ENCODE measurements at places on chromosomes 7 and 10. TPM values are rescaled to one million over a fixed set of nuclear protein-coding genes. Genes with fewer than 3 reads are reported as not detected.

The DPYSL4 gene
- 5.0 TPM for total RNA-seq

DNA sequence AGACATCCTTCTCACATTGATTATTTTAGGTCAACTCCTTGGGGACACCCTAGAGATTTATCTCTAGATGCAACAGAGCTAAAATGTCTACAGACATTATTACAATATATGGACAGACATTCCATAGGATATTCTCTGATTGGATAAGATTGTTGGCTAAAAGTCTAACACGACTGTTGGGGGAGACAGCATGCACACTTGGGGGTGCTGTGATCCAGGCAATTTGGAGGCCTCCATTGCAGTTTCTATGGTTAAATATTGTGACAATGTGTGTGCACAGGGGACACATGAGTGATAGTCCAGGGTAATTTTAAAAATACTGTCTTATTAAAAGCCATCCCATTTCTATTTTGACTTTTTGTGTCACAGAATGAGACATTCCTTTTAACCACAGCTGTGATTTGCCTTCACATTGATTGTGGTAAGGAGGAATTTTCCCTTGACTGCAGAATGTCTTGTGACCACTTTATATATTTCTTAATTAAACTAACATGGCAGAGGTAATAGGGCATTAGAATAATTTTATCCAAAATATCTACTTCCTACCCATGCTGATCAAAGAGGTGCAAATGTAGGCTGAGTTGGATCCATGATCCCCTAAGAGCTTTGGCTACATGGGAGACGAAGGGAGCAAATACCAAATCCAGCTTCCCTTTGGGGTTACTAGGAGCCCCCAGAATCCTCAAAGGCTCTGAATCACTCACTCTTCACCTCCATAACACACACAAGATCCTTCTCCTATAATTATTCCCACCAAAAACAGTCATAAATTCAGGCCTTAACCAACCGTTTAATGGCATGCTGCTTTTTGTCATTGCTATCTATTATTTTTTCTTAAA, 7.3 kb downstream of the TFPI2 start:
- no peak overlapping the region for H3K4me3 ChIP-seq
- H3K36me3 ChIP-seq, result no peaks in the 10 kb centered on the region
- H3K27ac ChIP-seq, result no peak overlapping the region
- H3K27me3 ChIP-seq, result no peaks in the 10 kb centered on the region
- DNase-seq, result no peak

The WDR91 gene
- total RNA-seq, result 14.9 TPM

DNA sequence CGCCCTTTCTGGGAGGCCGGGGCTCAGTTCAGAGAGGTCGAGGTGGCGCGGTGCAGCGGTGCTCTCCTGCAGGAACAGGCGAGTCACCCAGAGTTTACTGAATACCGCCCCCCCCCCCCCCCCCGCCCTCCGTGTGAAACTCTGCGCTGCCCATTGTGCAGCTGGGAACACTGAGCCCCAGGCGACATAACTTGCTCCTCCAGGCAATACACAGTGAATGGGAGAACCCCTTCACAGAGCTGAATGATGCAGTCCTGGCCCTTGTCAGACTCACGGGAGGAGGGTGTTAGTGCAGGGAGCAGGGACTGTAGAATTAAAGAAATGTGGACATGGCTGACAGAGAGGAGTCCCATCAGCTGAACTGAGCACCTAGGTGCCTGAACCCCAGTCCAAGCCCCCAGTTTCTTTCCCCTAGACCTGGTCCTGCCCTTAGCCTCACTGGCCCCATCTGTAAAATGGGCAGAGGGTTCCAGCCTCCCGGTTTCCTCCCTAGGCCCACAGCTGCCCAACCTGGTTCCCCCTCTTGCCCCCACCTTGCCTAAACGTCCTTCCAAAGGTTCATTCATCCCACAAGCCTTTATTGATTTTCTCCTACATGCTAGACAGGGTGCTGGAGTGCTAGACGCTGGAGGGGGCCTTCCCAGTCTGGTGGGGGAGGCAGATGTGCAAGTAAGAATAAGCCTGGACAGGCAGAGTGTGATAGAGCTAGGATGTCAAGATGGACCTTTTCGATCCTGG, 869 bp upstream of the LOXL4 start:
- H3K4me1 ChIP-seq, result no peaks in the 10 kb centered on the region
- peak overlapping the region; percentile 96 for H3K27ac ChIP-seq
- H3K36me3 ChIP-seq, result no peaks in the 10 kb centered on the region

The SUGCT gene
- total RNA-seq, result 6.3 TPM

The CLRN3 gene
- total RNA-seq, result not detected

- H3K27ac ChIP-seq, result no peak overlapping the region
- H3K4me3 ChIP-seq, result no peak overlapping the region
- H3K36me3 ChIP-seq, result no peaks in the 10 kb centered on the region
- H3K4me1 ChIP-seq, result no peaks in the 10 kb centered on the region
- DNase-seq, result no peak
Measured at GRCh38 chr7:14637968-14638367, 264.6 kb downstream of the DGKB start.

- no peak overlapping the region for H3K4me3 ChIP-seq
- no peaks in the 10 kb centered on the region for H3K27me3 ChIP-seq
- no peaks in the 10 kb centered on the region for H3K36me3 ChIP-seq
- H3K27ac ChIP-seq, result no peak overlapping the region
- no peak for DNase-seq
Measured at GRCh38 chr10:76080991-76081390, 649.6 kb downstream of the LRMDA start.

The CALML5 gene
- not detected for total RNA-seq

- no peak for DNase-seq
- no peak overlapping the region for H3K27ac ChIP-seq
- no peak overlapping the region for H3K4me3 ChIP-seq
- H3K4me1 ChIP-seq, result no peaks in the 10 kb centered on the region
- H3K27me3 ChIP-seq, result no peaks in the 10 kb centered on the region
- no peaks in the 10 kb centered on the region for H3K36me3 ChIP-seq
Measured at GRCh38 chr10:130817046-130817624, 494.4 kb downstream of the TCERG1L start.

DNA sequence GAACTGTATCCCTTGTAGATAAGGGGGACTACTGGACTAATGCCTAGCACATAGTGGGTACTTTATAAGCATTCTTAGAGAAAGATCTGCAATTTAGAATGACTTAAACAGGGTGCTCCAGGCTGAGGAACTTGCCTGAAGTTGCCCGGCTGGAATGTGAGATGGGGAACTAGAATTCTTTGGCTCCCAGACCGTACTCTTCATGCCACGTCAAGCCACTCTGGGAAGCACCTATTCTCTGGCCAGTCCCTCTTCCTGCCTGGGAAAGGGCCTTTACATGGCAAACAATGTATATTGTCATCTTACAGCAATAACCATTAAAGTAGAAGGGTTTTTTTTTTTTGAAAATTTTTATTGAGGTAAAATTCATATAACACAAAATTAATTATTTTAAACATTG, 34.5 kb downstream of the ATXN7L1 start:
- no peak for DNase-seq
- H3K27ac ChIP-seq, result no peak overlapping the region
- no peaks in the 10 kb centered on the region for H3K4me1 ChIP-seq
- no peaks in the 10 kb centered on the region for H3K36me3 ChIP-seq

The ANKRD30A gene
- total RNA-seq, result not detected

DNA sequence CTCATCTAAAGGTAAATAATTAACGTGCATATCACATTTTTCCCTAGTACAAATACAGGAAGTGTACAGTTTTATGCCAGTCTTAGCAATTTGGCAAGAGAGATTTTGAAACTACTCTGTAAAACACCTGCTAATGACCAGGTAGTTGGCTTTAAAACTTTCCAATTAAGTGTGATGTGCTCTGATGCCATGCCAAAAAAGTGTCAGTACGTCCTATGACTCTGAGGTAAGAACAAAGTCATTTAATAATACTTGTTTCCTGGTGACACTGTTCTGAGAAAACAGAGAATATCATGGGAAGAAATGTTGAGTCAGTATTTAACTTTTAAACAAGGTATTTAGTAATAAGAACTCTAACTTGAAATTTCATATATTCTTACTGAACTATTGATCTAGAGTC, 9.6 kb downstream of the PDZD8 start:
- no peak for DNase-seq
- H3K4me1 ChIP-seq, result no peaks in the 10 kb centered on the region
- H3K27ac ChIP-seq, result no peak overlapping the region
- no peaks in the 10 kb centered on the region for H3K36me3 ChIP-seq

The DCLRE1A gene
- total RNA-seq, result 4.1 TPM

GRCh38 chr7:38383281-38383680, 109.8 kb upstream of the TARP start:
- no peaks in the 10 kb centered on the region for H3K36me3 ChIP-seq
- H3K27ac ChIP-seq, result no peak overlapping the region
- no peaks in the 10 kb centered on the region for H3K27me3 ChIP-seq
- H3K4me3 ChIP-seq, result no peak overlapping the region
- no peak for DNase-seq

GRCh38 chr7:84981055-84981976, 205.5 kb downstream of the SEMA3D start:
- H3K27me3 ChIP-seq, result no peaks in the 10 kb centered on the region
- DNase-seq, result no peak
- no peaks in the 10 kb centered on the region for H3K4me1 ChIP-seq
- no peak overlapping the region for H3K4me3 ChIP-seq
- no peak overlapping the region for H3K27ac ChIP-seq
- H3K36me3 ChIP-seq, result no peaks in the 10 kb centered on the region

GRCh38 chr7:77416621-77417371, 647 bp upstream of the GSAP start:
- H3K4me3 ChIP-seq, result peak overlapping the region; percentile 52
- H3K27ac ChIP-seq, result peak overlapping the region; percentile 73
- no peak for DNase-seq

The LLCFC1 gene
- total RNA-seq, result not detected

DNA sequence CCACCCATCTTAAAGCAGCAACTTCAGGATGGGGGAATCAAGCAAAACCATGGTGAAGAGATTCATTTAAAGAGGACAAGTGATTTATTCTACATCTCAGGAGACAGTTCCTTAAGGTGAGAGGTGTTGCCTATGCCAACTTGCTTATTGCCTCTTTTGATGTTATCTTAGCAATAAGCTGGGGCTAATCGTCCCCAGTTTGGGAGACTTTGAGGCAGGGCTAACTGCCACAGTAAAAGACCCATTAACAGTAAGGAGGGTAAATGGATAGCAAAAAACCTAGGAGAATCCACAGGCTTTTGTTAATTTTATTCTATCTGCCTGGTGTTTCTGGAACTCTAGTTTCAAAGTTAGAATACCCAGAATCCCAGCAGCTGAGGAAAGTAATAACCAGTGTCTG, 22.1 kb upstream of the HERPUD2 start:
- H3K36me3 ChIP-seq, result no peaks in the 10 kb centered on the region
- peak overlapping the region; percentile 39 for H3K27ac ChIP-seq
- no peak for DNase-seq
- no peak overlapping the region for H3K4me3 ChIP-seq
- no peaks in the 10 kb centered on the region for H3K4me1 ChIP-seq

- no peak for DNase-seq
- H3K36me3 ChIP-seq, result no peaks in the 10 kb centered on the region
- H3K27me3 ChIP-seq, result no peaks in the 10 kb centered on the region
- H3K27ac ChIP-seq, result no peak overlapping the region
- H3K4me1 ChIP-seq, result no peaks in the 10 kb centered on the region
- no peak overlapping the region for H3K4me3 ChIP-seq
Measured at GRCh38 chr7:22387583-22387982, 30.6 kb upstream of the RAPGEF5 start.

Measured in uterus (tissue), 4 donors.